ENCODE measurements at places on chromosomes 3 and 15.

GRCh38 chr15:49706805-49707204, 86.0 kb downstream of the DTWD1 start:
- no peak for DNase-seq

- DNase-seq: no peak
Measured at GRCh38 chr3:43499256-43499655, 122.6 kb downstream of the ANO10 start.

- DNase-seq: no peak
Measured at GRCh38 chr3:170643831-170644230, 58.0 kb upstream of the SLC7A14 start.

- no peak for DNase-seq
Measured at GRCh38 chr15:92682741-92683510, 27.4 kb upstream of the FAM174B start.

DNA sequence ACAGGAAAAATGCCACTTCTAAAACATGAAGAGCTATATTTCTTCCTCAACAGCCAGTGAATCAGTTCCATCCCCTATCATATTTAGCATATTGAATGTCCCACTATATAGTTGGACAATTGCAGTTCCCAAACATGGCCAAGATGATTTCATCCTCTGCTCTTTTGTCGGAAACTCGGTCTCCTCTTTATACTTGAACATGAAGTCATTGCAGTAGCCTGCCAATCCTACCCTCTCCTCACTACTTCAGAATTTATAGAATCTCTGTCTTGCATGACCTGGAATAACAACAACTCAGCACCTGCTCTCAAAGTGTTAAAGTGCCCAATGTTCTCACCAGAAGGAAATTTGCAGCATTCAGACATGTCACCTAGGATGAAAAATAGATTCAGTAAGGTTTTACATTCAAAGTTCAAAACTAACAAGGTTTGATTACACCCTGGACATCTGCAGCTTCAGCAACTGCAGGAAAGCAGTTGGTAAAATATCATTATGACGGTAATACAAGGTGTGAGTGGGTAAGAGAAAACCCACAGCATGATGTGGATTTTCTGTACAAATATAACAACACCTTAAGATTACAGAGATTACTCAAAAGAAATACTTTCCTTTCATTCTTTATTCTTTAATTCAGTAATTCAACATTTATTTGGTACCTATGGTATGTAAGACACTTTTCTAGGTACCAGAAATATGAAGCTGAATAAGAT, 52.5 kb downstream of the TP63 start:
- no peak for DNase-seq

GRCh38 chr3:183800243-183800863, 25.0 kb downstream of the MAP6D1 start:
- no peak for DNase-seq

- peak; percentile 31 for DNase-seq
Measured at GRCh38 chr3:53350652-53351051, 3.3 kb upstream of the DCP1A start.
